Posterior vena cava (tissue), 2 donors: ENCODE measurements at places on chromosomes 1 and 21. TPM values are rescaled to one million over a fixed set of nuclear protein-coding genes. Genes with fewer than 3 reads are reported as not detected.

DNA sequence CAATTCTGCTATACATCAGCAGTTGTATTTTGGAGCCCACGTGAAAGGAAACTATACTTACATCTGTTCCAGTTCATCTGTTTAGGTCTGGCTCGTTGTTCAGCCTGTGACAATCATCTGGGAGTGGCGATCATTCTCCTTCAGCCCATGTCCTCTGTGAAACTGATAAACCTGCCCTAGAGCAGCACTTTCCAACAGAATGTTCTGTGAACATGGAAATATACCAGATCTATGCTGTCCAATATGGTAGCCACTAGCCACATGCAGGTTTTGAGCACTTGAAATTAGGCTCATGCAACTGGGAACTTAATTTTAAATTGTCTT, 24.5 kb upstream of the COQ8A start:
- DNase-seq, result no peak

- no peak for DNase-seq
These were observed 9.2 kb downstream of the RORC start for GRCh38 chr1:151822404-151822803.

GRCh38 chr1:159872891-159873290, 10.4 kb upstream of the VSIG8 start:
- no peak for DNase-seq

- no peak for DNase-seq
These were observed 1.3 kb downstream of the CMPK1 start for GRCh38 chr1:47334765-47335435.

DNA sequence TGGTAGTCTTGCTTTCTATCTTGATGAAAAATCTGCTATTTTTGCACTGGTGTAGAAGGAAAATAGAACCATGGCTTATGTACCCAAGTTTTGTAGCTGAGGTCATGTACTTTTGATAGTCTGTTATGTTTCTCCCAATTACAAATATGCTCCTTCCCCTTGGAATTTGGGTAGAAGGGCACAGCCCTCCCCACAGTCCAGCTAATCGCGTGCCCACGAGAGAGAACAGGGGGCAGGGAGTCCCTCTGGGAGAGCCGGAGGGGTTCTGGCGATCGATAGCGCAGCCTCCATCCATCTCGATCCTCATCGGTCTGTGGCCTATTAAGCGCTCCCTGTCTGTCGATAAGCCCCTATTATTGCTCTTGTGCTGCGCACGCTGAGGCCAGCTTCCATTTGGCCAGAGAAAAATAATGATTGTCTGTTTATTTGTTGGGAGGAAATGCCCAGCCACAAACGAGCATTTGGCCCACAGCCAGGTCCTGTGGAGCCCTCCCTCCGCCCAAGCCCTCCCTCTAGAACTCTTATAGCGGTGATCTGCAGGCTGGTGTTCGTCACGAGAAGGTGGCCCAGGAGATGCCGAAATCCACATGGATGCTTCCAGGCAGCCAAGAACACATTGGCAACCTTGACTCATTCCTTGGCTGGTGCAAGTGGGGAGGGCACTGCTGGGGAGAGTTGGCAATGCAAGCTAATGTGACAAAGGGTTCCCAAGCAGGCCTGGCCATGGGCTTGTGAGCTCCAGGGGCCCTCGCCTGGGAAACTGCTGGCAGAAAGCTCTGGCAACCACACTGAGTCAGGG, 134.7 kb upstream of the TNR start:
- no peak for DNase-seq

GRCh38 chr1:201409440-201409839, 10.3 kb upstream of the LAD1 start:
- DNase-seq, result no peak

- peak; percentile 90 for DNase-seq
These were observed 359.8 kb upstream of the KAZN start for GRCh38 chr1:14238472-14239307.

Gene OR10Z1
- total RNA-seq, result not detected
